ENCODE measurements at places on chromosomes 3 and 15.
A peak's percentile ranks its signal among the peaks of the same experiment; 100 is the strongest.

DNA sequence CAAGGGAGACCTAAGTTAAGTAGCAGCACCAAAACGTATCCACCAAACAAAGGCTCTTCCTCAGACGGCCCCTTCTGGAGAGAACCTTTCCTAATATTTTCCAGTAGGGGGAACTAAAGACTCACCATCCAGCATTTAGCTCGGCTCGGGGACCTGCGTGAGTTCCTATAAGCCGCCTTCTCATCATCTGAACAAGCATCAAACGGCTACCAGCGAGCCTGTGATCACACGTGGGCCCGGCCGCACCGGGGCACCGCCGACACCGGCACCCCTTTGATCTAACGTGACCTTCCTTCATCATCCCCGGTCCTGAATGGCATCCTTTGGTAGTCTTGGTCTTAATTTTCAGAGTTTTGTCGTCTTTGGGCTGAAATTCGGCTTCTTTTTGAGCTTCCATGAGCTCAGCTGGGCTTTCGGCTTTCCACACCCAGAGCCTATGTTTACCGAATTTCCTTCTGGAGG lies 1.4 kb upstream of the ROBO2 start:
- DNase-seq = peak; percentile 74

GRCh38 chr15:89769366-89769765 lies 6.8 kb upstream of the MESP2 start:
- no peak for DNase-seq

DNA sequence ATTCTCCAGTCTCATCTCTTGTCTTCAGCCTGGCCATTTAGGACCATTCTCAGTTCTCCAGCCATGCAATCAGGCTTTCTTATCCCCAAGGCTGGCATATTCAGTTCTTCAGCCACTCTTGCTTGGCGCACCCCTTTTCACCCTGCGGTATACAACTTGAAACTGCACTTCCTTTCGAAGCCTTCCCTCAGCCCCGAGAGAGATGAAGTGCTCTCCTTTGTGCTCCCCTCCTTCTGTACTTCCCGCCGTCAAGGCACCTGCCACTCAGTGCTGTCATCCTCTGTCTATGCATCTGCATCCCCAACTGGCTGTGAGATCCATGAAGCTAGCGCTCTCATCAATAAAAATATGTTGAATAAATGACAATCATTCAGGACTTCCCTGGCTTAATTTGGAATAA lies 45.7 kb downstream of the MORC1 start:
- no peak for DNase-seq

GRCh38 chr15:38516626-38517025 lies 48.0 kb downstream of the RASGRP1 start:
- no peak for DNase-seq

DNA sequence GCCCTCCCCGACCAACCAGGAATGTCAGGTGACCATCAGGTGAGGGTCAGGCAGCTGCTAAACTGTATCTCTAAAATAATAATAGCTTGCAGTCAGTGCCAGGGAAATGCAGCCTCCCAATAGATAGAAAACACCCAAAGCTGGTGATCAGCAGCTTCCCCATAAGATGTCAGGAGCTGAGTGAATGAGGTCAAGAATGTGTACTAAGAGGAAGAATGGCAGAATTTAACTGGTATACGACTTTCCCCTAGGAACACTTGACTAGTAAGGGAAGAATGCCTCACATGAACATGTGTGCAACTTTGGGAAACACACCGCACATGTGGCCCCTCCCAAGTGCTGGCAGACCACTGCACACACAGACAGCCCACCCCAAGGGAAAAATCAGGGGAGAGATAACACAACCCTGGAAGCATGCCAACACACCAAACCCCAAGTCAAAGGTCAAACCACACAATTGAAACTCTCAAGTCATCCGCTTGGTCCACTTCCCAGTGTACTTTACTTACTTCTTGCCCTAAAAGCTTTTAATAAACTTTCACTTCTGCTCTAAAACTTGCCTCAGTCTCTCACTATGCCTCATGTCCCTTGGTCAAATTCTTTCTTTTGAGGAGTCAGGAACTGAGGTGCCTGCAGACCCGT lies 806.5 kb downstream of the OTOL1 start:
- DNase-seq = no peak

DNA sequence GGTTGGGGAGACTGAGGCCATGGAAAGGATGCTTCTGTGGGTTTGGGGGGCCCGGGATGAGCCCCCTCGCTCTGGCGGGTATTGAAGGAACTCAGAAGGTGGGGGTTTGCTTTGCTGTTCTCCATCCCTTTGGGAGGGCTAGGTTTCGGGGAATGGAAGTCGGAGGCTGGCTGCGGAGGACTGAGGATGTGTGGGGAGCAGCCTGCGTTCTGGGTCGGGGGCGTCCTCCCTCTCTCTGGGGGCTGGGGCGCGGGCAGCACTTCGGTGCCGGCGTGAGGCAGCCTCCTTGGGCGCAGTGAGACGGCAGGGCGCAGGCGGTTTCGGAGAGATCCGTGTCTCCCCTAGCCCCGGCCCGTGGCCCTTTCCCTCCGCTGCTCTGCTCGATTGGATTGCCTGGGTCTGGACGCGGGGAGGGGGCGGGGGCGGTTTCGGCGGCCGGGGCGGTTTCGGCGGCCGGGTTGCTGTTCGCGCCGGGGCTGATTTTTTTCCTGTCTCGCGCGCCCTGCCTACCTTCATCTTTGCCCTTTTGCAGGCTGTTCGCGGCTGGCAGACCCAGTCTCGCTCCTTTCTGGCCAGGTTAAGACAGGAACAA lies 1.4 kb downstream of the PTPRG start:
- DNase-seq = no peak

- no peak for DNase-seq
Measured at GRCh38 chr3:143526011-143526545, 322.2 kb downstream of the SLC9A9 start.

GRCh38 chr15:60086681-60087429 lies 82.7 kb downstream of the FOXB1 start:
- DNase-seq = no peak

GRCh38 chr15:39270934-39271333 lies 309.9 kb upstream of the THBS1 start:
- no peak for DNase-seq

DNA sequence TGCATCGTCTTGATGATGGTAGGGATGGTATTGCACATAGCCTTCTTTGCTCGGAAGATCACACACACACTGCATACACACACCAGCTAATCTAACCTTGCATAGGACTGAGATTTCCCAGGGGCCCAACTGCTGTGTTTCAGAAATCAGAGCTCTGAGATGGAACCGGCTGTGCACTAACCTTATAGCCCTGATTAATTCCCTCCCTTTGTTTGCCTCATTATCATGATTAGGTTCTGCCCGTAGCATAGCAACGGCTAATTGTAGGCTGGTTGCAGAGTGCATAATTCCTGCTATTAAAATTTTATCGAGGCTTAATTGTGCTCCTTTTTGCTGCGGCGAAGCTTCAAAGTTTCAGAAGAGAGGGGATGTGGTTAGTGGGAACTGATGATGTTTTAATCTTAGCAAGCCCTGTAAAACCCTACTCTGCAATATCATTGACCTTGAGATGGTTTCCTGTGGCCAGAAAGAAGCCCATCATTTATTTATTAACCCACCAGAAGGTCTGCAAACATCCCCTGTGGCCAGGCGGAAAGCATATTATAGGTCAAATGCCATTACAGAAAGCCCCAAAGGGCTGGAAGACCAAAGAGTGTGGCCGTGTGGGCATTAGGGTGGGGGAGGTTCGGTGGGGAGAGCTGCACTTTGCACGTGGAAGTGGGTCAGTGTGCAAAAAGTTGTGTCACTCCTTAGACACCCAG lies 56.2 kb upstream of the GLCE start:
- no peak for DNase-seq

- no peak for DNase-seq
Measured at GRCh38 chr3:50924638-50925037, 249.9 kb downstream of the DOCK3 start.

DNA sequence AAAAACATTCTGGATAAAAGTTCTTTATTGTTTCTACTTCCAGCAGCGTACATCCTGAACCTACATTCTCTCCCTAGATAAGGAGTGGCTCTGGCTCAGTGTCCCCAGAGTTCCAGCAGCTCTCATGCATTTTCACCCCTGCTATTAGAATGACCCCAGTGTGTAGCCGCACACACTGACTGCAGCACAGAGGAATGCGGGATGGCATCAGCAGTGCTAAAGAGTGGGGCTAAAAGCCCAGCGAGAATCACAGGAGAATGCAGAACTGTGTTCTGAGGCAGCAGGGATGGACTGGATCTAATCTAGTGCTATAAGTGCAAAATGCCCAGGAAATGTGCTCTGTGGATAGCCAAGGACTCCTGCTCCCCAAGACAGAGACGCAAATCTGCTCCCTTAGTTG lies 66.4 kb upstream of the TJP1 start:
- no peak for DNase-seq

GRCh38 chr15:38220606-38221273 lies 31.9 kb upstream of the SPRED1 start:
- no peak for DNase-seq

- peak; percentile 30 for DNase-seq
Measured at GRCh38 chr15:57152666-57153539, 223.4 kb upstream of the CGNL1 start.

- DNase-seq = no peak
Measured at GRCh38 chr3:162269636-162270458, 773.2 kb downstream of the OTOL1 start.

All from LoVo (cell line).